ENCODE measurements at places on chromosomes 4 and X.

DNA sequence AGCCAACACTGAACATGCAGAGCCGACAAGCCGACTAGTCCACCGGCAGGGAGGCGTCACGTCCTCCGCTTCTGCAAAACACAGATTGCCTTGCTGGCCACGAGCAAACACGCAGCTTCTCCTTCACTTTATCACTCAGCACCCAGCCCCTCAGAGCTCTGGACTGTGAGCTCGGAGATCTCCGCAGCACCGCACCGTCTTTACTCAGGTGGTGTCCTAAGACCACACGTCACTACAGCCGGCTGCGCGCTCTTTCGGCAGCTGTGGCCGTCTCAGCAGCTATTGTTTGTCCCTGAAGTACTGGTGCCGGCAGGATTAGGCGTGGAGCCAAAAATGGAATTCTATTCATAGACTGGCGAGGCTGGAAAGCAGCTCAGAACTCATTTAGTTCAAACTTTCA is 72.0 kb downstream of the FAT1 start:
- DNase-seq: no peak

DNA sequence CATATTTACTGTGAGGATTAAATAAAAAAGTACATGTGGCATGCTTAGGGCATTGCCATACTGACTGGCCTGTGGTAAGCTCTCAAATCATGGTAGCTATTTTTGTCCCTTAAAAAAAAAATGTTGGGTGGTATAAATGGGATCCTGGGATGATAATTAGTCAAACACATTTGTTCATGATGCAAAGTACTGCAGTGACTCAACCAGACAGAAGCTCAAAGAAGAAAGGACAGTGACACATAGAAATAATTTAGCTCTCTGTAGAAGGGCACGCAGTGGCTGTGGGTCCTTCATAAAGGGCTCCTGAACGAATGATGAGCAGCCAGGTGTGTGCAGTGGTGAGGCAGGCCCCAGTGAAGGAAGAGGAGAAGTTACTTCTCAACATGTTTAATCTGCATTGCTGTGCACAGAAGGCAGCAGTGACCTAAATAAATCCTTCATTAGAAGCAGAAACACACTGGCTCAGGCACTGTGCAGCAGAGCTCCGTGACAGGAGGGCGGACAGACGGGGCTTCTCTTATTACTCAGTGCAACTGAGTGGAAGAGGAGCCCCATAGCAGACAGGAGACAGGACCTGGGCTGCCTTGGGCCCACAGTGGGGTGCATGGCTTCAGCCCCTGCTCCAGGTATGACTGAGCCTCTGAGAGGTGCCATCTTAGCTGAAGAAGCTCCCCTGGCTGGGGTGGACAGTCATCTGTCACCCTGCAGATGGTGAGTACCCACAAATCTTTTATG is 20.3 kb downstream of the HS3ST1 start:
- no peak for DNase-seq

GRCh38 chr4:152687974-152688599 is 8.3 kb upstream of the TMEM154 start:
- no peak for DNase-seq

- DNase-seq: no peak
These were observed 377 bp downstream of the TIMM17B start for GRCh38 chrX:48897157-48897624.

DNA sequence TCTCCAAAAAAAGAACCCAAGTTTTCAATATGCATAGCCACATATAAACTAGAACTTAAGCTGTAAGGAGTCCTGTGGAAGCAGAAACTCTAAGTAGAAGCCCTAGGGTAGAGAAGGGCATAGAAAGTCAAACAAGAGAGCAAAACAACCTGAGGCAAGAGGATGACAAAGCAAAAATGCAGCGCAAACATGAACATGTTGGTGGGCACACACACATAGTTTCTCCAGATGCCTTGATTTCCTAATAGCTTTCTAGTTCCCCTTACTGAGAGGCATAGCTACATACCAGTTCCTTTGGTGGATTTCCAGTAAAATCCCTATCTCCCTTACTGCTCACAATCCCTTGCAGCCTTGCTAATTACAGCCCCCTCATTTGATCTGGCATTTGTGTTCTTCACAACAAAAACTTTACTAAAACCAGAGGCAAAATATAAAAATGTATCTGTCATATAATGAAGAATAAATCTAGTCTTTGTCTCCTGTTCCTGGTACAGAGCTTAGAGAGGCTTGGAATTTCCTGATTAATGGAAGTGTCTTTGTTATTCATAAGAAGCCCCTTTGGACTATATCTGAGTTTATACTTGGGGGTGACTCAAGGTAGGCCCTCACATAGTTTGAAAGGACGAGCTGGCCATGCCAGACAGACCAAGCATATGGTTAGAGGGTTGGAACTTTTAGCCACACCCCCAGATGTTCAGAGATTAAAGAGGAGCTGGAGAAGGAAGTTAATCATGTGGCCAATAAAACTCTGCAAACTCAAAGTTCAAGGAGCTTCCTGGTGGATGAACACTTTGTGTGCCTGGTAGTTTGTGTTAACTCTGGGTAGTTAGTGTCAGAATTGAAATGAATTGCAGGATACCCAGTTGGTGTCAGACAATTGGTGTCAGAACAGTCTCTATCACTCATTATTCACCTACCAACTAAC is 52.7 kb upstream of the ZCCHC13 start:
- DNase-seq: no peak
